ENCODE measurements at places on chromosomes 2 and 18.
A peak's percentile ranks its signal among the peaks of the same experiment; 100 is the strongest.

GRCh38 chr2:173271825-173272224, 82.8 kb upstream of the CDCA7 start:
- peak; percentile 73 for DNase-seq

- peak; percentile 5 for DNase-seq
These were observed 5.9 kb upstream of the USP40 start for GRCh38 chr2:233572468-233572867.

DNA sequence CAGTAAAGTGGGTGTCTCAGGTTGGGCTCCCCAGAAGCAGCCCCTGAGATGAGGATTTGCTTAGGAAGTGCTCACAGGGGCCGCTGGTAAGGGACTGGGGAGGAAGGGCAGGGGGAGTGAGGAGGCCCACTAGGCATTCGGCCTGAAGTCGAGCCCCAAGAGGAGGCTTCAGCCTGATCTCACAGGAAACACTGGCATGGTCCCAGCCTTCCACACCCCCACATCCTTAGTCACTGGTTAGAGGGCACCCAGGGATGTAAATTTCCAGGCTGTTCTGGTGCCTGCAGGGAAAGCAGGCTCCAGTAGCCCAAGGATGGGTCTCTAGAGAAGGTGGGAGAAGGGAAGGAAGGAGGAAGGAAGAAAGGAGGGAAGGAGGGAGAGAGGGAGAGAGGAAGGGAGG, 22.4 kb upstream of the KCNK3 start:
- no peak for DNase-seq

DNA sequence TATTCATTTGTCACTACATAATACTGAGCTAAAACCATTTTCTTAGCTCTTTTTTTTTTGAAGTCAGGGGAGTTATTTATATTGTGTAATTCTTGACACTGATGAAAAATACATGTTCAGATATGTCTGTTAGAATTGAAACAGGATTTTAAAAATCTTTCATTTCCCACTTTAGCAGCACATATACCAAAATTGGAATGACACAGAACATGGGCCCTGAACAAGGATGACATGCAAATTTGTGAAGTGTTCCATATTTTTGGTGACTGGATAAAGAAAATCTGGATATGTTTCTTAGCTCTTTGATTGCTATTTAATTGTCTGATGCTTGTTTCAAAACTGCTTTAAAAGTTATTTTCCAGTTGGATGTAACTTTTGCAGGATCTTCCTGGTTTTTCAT, 1963.9 kb upstream of the LRRTM1 start:
- no peak for DNase-seq

GRCh38 chr2:11568436-11568835, 34.6 kb downstream of the GREB1 start:
- no peak for DNase-seq

DNA sequence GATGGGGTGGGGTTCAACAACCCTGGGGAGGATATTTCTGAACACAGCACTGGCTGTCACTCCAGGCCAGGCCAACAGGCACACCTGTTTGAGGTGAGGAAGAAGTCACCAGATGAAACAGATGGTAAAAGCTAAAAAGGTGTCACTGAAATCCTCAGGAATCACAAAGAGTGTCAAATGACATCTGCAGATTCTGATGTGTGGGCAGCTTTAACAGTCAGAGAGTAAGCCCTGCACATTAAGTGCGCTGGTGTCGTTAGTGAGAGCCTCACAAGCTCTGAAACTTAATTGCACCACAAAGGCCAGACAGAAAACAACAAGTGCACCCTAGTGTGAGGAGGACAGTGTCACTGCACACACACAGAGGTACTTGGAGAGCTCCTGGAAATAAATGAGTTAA, 13.6 kb downstream of the FLACC1 start:
- no peak for DNase-seq

DNA sequence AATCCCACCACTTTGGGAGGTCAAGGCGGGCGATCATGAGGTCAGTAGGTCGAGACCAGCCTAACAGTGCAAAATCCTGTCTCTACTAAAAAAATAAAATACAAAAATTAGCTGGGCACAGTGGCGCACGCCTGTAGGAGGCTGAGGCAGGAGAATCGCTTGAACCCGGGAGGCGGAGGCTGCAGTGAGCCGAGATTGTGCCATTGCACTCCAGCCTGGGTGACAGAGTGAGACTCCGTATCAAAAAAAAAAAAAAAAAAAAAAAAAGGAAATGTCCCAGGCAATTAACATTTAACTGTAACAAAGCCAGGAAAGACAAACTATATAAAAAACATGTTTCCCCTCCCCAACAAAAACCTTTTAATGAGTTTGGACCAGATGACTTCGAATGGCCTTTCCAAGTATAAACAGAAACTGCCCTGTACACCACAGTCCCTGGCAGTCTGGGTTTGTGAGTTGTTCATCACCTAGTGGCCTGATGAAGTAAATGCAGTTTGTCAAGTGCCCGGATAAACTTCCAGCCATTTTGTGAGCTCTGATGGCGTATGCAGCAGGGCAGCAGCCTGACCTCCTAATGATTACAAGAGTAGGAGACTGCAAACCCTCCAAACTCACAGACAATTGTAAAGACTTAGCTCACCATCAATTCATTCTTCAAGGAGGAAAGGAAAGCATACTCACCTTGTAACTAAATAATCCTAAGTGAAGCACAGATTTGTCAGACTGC, 16.6 kb upstream of the PCBP1 start:
- DNase-seq, result peak; percentile 70

Measured in foreskin keratinocyte (primary cell).